ENCODE measurements at places on chromosomes 3 and 15.
A peak's percentile ranks its signal among the peaks of the same experiment; 100 is the strongest.

GRCh38 chr3:143119974-143120715 is 574 bp downstream of the CHST2 start:
- no peak for DNase-seq

- peak; percentile 15 for DNase-seq
Observed at GRCh38 chr3:134392336-134392983, 18.2 kb upstream of the AMOTL2 start.

DNA sequence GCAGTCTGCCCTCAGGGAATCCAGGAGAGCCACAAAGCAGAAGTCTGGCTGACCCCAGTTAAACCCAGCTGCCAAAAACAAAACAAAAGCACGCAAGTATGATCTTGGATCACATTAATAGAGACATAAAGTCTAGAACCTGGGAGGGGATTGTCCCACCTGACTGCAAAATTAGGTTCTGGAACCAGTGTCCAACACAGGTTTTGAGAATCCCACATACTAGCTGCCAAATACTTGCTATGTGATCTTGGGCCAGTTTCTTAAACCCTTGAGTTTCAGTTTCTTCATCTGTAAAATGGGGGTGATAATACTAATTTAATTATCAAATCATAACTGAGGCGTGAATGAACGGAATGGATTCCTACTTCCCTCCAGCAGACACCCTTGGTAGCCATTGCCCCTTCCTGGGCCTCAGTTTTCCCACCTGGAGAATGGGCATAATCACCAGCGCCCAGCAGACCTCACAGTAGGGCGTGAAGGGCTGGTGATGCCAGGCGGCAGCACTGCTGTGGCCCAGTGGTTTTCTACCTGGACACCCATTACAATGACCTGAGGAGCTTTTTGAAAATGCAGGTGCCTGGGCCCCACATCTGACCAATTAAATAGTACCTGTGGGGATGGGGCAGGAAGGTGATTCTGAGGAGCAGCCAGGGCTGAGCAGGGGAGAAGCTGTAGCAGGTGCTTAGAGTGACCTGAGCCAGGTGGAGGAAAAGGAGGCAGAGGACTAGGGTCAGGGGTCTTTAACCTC is 32.2 kb downstream of the GRIP2 start:
- no peak for DNase-seq

GRCh38 chr3:7306901-7307300 is 446.0 kb downstream of the GRM7 start:
- no peak for DNase-seq

DNA sequence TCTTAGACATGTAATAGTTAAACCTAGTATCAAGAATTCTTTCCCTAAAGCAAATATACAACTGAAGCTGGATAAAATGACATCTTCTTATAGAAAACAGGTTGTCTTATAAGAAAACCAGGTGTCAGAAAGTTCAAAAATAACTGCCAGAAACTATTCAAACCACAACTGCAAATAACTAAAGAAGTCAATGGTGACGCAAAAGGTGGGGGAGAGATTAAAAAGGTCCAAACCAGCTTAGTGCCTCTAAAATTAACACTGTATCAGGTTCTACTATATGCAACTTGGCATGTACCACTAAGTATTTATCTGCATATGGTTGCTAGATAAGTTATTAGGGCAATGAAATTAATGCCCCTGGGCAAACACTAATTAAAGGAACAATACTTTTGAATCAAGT is 136.8 kb downstream of the TBL1XR1 start:
- no peak for DNase-seq

DNA sequence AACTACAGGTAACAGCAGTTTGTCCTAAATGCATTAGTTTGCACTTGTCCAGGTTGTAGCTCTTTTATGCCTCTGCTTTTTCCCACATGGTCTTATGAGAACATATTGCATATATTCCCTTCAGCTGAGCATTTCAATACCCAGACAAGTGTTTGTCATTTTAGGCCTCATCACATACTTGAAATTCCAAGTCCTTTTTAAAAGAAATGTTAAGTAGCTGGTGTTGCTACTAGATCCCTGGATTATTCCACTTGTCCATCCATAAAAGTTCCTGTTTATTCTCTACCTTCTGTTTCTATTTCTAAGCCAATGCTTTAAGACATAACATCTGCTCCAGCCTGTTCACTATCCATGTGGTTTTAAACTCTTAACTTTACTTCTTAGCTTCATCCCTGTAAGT is 128.4 kb downstream of the NECTIN3 start:
- DNase-seq = no peak

GRCh38 chr3:127325629-127325961 is 37.7 kb upstream of the PRR20G start:
- no peak for DNase-seq

All from cerebellar cortex (tissue), 1 donor.